H1 (cell line): ENCODE measurements at places on chromosomes 7 and 10. TPM values are rescaled to one million over a fixed set of nuclear protein-coding genes. Genes with fewer than 3 reads are reported as not detected.
A peak's percentile ranks its signal among the peaks of the same experiment; 100 is the strongest.

DNA sequence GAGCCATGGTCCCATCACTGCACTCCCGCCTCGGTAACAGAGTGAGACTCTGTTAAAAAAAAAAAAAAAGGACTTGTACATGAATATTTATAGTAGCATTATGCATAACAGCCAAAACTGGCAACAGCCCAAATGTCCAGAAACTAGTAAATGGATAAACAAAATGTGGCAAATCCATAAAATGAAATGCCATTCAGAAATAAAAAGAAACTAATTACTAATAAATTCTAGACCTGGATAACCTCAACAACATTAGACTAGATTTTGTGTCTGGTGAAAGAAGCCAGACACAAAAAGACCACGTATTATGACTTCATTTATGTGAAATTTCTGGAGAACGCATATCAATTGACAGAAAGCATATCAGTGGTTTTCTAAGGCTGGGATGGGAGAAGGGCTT lies 74.5 kb downstream of the HPSE2 start:
- DNase-seq: no peak

GRCh38 chr7:26627891-26628341 lies 236.5 kb downstream of the SKAP2 start:
- DNase-seq: peak; percentile 29

GRCh38 chr10:3749600-3749999 lies 35.4 kb downstream of the KLF6 start:
- no peak for DNase-seq

- DNase-seq: no peak
Measured at GRCh38 chr7:140242057-140243031, 65.6 kb upstream of the KDM7A start.

DNA sequence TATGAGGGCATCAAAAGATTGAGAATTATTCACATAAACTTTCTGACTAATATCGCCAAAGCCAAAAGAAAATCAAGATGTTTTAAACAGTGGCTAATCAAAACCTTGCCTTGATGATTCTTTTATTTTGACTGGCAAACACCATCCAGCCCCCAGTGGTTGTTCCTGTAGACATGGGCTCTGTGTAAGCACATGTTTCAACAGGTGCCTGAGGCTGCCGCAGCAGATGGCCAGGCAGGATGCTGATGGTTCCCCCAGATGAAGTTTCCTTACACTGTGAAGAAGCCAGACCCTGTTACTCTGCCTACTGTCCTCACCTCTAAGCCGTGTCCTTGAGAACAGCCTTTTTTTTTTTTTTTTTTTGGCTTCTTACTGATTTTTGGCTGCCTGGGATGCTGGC lies 146.5 kb downstream of the RAB11FIP2 start:
- DNase-seq: no peak

DNA sequence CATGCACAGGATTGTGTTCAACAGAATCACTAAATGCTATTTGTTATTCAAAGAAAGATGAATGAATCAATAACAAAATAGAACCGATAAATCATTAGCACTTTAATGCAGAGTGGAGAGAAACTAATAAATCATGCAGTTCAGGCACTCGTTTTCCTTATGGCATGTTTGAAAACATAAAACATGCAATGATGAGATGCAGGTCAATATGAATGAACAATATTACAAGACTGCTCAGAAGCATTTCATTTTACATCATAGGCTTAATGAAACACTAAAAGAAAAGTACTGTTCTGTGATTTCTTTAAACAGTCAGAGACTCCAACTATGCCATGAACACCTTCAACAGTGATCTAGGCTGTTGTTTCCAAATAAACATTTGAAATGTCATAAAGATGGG lies 158.1 kb upstream of the ETV1 start:
- DNase-seq: no peak

DNA sequence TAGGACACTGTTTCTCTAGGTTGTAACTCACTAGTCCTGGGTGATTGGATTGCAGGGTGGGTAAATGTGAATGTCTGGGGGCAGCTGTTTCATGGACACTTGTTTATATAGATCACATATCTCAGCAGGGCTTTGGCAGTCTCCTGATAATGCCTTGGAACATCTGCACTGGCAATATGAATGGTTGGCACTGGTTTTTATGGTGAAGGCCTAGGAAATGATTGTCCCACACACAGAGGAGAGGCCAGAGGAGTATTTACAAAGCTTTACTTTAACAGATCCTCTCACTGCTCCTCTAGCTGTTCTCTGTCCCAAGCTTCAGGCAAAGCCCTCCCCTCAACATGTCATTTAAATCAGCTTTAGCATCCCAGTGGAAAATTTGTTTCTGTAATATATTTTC lies 171.3 kb upstream of the STEAP4 start:
- no peak for DNase-seq

PAPOLB gene
- polyA plus RNA-seq: 0.02 TPM in 1 of 2 replicates, not detected in the other

SPDYE9 gene
- not detected in 2 replicates for polyA plus RNA-seq

TMEM176A gene
- polyA plus RNA-seq: 0.71 and 1.5 TPM in 2 replicates
